ENCODE measurements at places on chromosomes 2 and 18. TPM values are rescaled to one million over a fixed set of nuclear protein-coding genes. Genes with fewer than 3 reads are reported as not detected.

GRCh38 chr18:50749945-50750344 lies 69.9 kb downstream of the MRO start:
- DNase-seq: no peak

DNA sequence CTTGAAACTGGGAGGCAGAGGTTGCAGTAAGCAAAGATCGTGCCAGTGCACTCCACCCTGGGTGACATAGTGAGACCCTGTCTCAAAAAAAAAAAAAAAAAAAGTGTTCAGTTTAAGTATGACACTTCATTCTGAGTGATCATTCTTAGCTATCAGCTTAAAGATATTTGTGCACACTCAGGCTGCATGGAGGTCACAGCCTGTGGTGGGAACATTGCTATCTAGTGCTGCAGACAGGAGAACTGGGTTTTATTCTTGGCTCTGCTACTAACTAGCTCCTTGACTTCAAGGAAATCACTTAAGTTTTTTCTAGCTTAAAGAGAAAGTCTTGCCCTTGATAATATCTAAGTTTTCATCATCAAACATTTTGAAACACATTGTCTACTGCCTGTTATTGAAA lies 391.3 kb upstream of the CDH7 start:
- DNase-seq: no peak

DNA sequence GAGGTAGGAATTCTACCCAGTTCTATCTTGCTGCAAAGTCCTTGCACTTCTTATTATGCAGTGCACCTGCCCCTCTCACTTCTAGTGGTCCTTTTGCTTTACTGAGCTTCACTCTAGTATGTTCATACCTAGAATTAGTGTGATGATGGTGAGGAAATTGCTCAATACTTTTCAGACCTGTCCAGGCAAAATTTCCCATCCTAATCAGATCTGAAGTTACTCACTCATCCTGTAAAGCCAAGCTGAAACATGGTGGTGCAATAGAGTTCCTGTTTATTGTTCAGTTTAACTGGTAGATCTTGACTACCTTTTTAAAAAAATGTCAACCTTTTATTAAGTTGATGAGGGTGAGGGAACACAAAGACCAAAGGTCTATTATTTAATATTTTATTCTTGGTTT lies 12.6 kb upstream of the FIGN start:
- no peak for DNase-seq

DNA sequence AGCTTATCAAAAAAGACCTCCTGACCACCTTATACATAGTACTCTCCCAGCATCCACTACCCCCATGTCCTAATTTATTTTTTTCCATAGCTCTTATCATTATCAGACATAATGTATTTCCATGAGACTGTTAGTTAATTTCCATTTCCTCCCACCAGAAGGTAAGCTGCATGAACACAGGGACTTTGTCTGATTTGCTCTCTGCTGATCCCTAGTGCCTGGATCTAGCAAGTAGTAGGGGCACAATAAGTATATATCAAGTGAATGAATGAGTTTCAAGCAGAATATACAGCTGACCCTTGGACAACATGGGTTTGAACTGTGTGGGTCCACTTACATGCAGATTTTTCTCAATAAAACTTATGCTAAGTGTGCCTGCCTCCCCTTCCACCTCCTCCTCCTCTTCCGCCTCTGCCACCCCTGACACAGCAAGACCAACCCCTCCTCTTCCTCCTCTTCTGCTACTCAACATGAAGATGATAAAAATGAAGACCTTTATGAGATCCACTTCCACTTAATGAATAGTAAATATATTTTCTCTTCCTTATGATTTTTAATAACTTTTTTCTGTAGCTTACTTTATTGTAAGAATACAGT lies 53.8 kb downstream of the CTAGE1 start:
- DNase-seq: no peak

GRCh38 chr2:212592695-212593094 lies 54.1 kb upstream of the ERBB4 start:
- DNase-seq: no peak

DNA sequence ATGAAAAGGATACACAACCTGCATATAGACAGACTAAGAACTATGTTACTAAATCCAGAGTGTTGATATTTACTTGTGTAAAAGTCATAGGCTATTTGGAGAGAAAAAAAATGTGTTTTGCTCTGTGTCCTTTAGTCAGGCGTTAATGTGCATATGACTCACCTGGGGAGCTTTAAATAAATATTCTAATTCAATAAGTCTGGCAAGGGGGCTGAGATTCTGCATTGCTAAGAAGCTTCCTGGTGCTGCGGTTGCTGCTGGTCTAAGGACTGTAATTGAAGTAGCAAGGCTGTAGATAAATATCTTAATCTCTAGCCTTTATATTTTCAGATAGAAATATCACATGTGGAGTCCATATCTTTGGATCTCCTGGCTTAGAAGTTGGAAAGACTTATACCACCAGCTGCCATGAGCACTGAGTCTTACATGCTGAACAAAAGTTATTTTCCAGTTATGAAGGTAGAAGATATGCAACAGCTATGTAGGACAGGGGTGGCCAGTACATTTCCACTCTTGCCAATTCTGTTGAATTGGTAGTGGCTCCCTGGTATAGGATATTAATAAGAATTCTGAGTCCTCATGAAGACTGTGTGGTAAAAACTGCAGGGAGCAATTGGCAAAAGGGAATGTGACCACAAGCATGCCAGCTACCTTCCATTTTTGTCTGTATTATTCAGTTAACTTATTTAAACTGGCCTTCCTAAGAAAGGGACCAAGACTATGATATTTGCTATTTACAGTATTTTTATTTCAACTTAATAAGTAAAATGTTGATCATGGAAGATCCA lies 4.8 kb downstream of the SPAG16 start:
- no peak for DNase-seq

DNA sequence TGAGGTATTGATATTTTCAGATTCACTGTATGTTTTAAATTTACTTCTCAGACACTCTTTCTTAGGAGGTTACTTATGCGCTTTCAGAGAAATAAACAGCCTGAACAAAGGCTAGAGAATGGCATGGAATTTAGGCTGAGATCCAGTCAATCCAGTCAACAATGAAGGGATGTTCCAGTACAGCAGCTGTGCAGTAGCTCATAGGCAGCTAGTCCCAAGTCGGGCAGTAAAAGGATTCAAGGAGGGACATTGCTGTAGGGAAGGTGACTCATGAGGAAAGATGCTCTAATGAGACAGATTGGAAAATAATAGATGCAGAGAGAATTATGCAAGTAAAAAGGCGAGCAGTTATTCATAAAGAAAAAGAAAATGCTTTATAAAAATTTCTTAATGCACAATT lies 397.9 kb upstream of the RGPD4 start:
- DNase-seq: no peak

- no peak for DNase-seq
Measured at GRCh38 chr18:34609986-34610648, 100.0 kb upstream of the DTNA start.

The C2orf78 gene
- total RNA-seq: not detected

The GNLY gene
- not detected for total RNA-seq

The FHOD3 gene
- total RNA-seq: 12.7 TPM

The UBE2E3 gene
- 125 TPM for total RNA-seq

Data from ascending aorta (tissue), 2 donors.